ENCODE measurements at places on chromosomes 7 and 10. TPM values are rescaled to one million over a fixed set of nuclear protein-coding genes. Genes with fewer than 3 reads are reported as not detected.

The MAT1A gene
- polyA plus RNA-seq, result 1.4 TPM

The PTPN12 gene
- polyA plus RNA-seq, result 48.5 TPM

The CD36 gene
- 9.1 TPM for polyA plus RNA-seq

The OR2A42 gene
- 0.65 TPM for polyA plus RNA-seq

The SPACDR gene
- 0.71 TPM for polyA plus RNA-seq

The PPP1R17 gene
- polyA plus RNA-seq, result not detected

The LHFPL3 gene
- polyA plus RNA-seq, result 0.13 TPM

The TEX36 gene
- not detected for polyA plus RNA-seq
